ENCODE measurements at places on chromosomes 7 and 10.

DNA sequence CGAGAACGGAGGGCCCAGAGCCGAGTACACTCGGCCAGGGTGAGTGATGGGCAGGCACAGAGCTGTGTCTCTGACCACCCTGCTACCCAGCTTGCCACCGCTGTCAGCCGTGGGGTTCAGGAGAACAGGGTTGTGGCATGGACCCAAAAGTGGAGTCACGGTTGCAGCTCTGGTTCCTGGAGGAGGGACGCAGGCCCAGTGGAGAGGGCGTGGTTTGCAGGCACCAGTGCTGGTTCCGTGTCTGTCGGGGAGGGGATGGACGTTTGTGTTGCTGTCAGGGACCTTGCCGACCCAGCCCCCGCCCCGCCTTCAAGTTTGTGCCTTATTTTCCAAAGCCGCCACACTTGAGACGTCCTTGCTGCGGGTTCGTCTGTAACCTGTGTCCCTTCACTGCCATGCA is 45.1 kb upstream of the AP5Z1 start:
- no peak for DNase-seq

DNA sequence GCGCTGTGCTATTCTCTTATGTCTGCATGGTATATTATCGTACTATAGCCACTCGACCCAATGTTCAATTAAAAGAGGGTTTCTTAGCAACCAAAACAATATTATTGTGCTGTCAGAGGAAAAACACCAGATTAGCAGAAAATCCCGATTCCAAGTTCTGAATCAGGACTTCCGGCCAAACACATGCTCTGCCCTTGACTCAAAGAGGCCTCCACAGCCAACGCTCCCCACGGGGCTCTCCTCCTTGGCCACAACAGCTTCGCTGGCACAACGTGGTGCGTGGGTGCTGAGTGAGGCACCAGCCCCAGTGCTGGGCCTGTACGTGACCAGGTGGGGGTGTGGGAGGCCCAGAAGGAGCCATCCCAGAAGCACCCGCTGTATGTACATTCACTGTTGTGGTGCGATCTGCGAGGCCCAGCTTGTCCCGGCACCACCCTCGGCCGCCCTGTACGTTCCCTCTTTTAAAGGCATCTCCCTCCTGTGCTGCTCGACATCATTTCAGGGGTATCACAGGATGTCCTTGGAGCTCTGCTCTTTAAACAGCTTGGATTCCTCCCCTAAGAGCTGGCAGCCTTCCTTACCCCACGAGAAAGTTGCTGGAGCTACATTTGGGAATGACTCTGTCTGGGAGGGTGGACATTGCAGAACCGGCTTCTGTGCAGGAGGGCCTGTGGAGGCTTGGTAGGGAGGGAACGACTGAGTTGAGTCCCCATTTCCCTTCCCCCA is 736.2 kb downstream of the PARD3 start:
- DNase-seq: no peak

DNA sequence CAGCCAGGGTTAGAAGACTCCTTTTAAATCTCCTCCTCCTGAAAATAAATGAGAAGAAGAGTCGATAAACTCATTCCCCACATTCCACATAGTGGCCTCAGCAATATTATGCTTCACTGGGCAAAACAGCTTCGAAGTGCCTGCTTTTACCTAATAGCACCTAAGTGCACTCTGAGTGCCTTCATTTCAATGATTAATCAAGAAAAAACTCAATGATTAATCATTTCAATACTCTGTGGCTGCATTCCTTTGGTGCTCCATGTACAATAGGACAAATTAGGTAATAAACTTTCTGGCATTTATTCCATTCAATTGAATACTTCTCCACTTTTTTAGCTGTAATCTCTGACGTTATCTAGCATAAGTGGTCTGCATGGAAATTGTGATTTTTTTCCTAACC is 174.6 kb downstream of the CCDC71L start:
- DNase-seq: no peak

GRCh38 chr10:131199646-131200045 is 111.9 kb downstream of the TCERG1L start:
- no peak for DNase-seq

DNA sequence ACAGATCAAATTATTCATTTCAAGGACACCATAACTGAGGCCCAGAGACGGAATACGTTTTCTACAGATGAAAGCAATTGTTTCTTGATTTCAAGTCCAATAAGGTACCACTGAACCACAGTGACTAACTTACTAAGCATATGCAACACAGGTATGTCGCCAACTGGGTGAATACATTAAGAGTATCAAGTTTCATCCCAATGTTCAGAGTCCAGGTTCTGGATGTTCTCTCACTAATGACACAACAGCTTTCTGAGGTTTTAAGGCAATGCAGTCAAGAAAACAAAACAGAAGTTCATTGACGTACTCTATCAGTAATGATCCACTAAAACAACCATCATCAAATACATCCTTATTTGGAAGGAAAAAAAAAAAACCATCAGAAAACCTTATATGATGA is 35.8 kb downstream of the NSUN6 start:
- DNase-seq: no peak

GRCh38 chr7:36896956-36897590 is 172.8 kb upstream of the AOAH start:
- no peak for DNase-seq

- DNase-seq: no peak
Measured at GRCh38 chr7:34036051-34036920, 130.9 kb downstream of the BMPER start.

GRCh38 chr7:5455581-5456219 is 32.1 kb upstream of the TNRC18 start:
- DNase-seq: no peak

- DNase-seq: no peak
Measured at GRCh38 chr7:2016021-2016631, 216.6 kb downstream of the MAD1L1 start.

GRCh38 chr7:120404042-120404441 is 131.1 kb downstream of the KCND2 start:
- no peak for DNase-seq

- no peak for DNase-seq
Measured at GRCh38 chr7:141609576-141609975, 58.4 kb downstream of the AGK start.

GRCh38 chr10:58373442-58373827 is 11.8 kb upstream of the TFAM start:
- DNase-seq: no peak

DNA sequence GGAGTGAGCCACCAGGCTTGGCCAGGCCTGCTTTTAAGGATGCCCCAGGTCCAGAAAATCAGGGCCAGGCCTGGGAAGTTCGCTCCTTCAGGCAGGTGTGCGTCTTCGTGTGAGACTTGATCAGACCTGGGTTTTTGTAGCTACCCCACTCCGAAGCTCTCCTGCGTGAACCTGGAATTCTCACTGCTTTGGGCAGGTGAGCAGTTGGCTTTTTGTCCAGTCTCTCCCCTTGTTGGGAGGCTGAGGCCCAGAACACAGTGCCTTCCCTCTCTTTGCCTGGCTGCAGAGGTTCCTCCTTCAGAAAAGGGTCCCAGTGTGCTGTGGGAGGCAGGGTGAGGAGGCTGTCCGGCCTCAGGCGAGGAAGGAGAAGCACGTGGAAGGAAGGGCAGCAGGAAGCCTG is 27.3 kb downstream of the ZNF783 start:
- DNase-seq: no peak

DNA sequence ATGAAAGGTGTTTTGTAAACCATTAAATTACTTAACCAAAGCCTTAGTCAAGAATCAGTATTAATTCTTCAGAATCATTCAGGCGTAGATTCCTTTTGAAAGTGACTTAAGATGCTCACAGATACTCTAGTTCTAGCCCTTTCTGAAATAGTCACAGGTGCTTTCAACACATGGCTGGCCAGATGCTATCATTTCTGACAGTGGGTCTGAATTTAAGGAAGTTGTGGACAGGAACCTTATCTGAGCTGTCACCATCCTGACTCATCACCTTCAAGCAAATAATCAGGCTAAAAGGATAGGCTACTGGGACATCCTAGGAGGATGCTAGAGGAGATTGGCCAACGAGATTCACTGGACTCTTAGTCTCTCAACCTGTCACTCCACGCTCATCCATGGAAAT is 501.5 kb downstream of the LRMDA start:
- no peak for DNase-seq

- DNase-seq: peak; percentile 92
Measured at GRCh38 chr10:87817609-87818504, at the start of gene ATAD1. Gene ATAD1, minus strand, starts transcription at chr10:87818226. Its CDS starts 3,627 bp downstream, at chr10:87814599.

GRCh38 chr10:91758303-91759146 is 39.7 kb upstream of the TNKS2 start:
- peak; percentile 71 for DNase-seq

GRCh38 chr10:14507176-14507575 is 176.5 kb upstream of the FRMD4A start:
- DNase-seq: peak; percentile 80

DNA sequence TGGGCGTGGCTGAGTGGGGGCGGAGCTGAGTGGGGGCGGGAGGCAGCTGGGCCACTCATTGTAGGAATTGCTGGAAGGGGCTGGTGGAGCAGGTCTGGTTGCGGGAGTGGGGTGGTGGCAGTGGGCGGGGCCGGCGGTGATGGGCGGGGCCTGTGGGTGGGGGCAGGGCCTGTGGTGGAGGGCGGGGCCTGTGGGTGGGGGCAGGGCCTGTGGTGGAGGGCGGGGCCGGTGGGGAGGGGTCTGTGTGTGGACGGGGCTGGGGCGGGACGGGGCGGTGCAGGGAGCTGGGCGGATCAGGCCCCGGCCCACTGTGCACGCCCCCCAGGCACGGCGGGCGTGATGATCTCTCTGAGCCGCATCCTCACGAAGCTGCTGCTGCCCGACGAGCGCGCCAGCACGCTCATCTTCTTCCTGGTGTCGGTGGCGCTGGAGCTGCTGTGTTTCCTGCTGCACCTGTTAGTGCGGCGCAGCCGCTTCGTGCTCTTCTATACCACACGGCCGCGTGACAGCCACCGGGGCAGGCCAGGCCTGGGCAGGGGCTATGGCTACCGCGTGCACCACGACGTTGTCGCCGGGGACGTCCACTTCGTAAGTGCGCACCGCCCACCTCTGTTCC is 14.0 kb downstream of the SLC29A4 start:
- DNase-seq: peak; percentile 80

- DNase-seq: no peak
Measured at GRCh38 chr7:35249537-35249907, 4.4 kb downstream of the TBX20 start.

GRCh38 chr10:71970331-71970730 is 6.1 kb downstream of the CHST3 start:
- no peak for DNase-seq

GRCh38 chr7:80881351-80881900 is 37.4 kb downstream of the SEMA3C start:
- no peak for DNase-seq

DNA sequence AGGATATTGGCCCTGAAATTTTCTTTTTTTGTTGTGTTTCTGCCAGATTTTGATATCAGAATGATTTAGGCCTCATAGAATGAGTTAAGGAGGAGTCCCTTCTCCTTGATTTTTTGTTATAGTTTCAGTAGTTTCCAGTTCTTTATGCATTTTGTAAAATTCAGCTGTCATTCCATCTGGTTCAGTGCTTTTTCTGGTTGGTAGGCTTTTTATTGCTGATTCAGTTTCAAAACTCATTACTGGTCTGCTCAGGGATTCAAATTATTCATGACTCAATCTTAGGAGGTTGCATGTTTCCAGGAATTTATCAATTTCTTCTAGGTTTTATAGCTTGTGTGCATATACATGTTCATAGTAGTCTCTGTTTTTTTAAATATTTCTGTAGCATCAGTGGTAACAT is 10.1 kb upstream of the TMEM196 start:
- DNase-seq: no peak

DNA sequence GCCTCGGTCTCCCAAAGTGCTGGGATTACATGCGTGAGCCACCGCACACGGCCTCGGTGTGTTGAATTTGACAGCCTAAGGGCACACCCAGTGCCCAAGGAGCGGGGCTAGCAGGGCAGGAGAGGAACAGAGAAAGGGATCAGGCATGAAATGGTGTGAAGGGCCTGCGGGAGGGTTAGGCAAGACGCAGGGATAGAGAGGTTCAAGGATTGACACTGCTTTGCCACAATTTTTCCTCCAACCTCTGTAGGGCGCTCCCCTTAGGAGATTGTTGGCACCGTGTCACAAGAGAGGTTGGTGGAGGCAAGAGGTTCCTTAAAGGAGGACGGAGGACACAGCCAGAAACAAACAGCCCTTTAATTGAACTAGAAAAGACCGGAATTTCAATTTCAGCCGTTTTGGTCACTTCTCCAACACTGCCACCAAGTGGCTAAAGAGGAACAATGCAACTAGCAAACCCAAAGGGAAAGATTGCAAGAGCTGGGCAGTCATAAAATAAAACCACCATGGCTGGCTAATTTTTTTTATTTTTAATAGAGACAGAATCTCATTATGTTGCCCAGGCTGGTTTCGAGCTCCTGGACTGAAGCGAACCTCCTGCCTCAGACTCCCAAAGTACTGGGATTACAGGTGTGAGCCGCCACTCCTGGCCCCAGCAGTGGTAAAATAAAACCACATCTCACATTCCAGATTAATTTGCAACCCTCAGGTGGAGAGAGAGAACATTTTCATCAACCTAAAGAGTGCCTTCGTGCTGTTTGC is 6.9 kb upstream of the CREB3L2 start:
- peak; percentile 73 for DNase-seq

DNA sequence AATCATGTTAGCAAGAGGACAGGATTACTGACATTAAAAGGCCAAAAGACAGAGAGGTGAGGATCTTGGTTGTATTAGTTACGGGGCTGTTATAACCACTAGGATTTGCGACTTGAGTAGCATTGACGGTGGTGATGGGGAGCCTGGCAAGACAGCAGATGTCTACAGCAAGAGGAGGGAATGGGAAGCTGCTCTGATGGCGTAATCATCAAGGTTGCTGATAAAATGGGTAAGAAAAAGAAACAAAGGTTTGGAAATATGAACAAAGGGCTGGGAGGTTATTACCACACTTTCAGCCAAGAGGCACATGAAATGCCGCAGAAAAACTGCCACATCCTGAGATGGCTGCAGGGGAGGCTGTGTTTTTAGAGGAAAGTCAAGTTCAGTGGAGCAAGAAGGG is 33.9 kb downstream of the TMEM229A start:
- DNase-seq: no peak

DNA sequence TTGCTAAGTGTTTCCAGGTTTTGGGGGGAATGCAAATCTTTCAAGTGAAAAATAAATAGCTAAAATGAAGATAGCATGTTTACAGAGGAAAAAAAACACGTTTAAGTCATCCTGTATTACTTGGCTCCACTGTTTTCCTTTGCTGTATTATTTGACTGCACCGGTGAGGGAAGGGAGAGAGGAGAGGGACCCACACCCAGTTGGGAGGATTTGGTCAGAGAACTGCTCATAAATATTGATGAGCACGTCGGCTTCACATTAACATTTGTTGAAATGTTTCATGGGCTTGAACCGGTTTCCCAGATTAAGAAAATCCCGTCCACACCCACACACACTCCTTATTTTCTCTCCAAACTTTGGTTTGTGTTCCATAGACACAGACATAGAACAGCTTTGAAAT is 493.8 kb upstream of the MGMT start:
- no peak for DNase-seq

DNA sequence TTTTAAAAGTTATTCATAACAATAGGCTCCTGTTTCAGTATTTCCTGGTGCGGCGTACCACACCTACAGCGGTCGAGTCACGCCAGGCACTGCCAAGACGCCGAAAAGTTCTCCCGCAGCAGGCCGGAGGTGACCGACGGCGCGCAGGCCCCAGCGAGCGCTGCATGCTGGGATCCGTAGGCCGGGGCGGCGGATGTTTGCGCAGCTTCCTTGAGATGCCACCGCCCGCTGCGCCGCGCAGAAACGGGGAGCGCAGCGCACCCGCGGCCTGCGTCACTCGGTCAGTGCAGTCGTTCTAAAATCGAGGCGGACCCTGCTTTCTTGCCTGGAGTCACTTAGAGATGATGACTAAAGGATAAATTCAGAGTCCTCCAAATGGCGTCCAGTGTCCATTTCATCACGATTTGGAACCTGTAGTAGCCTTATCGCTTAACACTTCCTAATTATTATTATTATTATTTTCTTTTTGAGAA is 1.3 kb upstream of the KIF11 start:
- DNase-seq: peak; percentile 93
